Activated CD4-positive, alpha-beta T cell treated with anti-CD3 and anti-CD28 coated beads for 24 hours (primary cell): ENCODE measurements at places on chromosomes 13 and 19.

GRCh38 chr13:92640936-92641335 is 585.7 kb upstream of the GPC6 start:
- DNase-seq: no peak

- no peak for DNase-seq
Observed at GRCh38 chr19:1263188-1263587, 5.9 kb upstream of the CIRBP start.

DNA sequence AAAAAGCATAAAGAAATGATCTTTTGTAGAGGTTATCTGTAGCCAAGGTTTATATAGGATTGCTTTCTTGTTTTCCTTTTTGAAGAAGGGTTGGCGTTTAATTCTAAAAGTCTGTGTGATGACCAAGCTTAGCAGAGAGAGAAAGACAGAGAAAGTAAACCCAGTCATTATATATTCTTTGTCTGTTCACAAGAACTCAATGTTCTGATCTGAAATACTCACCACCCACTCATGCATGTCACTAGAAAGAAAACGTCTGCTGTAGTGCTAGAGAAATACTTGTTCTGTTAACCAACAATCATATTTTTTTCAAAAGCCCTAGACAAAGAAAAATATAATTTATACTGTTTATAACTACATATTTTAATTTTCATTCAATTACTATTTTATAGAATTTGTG is 173.7 kb upstream of the SLITRK5 start:
- no peak for DNase-seq

DNA sequence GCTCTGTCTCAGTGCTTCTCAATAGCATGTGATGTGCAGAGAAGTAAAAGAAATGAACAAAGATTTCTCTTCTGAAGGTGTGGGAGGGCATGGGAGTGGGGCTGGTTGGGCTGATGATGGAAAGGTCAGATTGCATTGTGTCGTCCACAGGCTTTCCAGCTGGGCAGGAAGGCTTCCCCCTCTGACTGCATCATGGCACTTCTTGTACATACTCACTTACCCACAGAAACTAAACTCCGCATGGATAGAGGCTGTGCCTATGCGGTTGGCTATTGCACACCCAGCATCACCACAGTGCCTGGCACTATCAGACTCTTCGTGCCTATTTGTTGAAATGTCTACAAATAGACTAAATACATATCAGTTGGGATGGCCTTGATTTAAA is 24.4 kb upstream of the TNFSF11 start:
- no peak for DNase-seq
